ENCODE measurements at places on chromosomes 13 and 19. TPM values are rescaled to one million over a fixed set of nuclear protein-coding genes. Genes with fewer than 3 reads are reported as not detected.

DNA sequence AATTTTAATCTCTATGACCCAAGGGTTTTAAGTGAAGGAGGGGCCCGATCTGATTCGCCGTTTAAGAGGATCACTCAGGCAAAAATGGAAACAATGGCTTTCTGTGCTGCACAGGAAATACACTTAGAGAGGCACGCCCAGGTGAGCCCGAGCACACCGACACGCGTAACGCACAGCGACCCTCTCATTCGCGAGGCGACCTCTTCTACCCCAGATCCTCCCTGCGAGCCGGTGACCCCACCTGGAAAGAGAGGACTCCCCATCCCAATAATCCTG lies 216 bp downstream of the SH2D3A start:
- DNase-seq: no peak

- no peak for DNase-seq
These were observed 24.3 kb downstream of the TMTC4 start for GRCh38 chr13:100650326-100650725.

Gene SIGLEC8
- not detected for total RNA-seq

Gene NDUFB7
- total RNA-seq: 108 TPM

Gene TGFBR3L
- 3.6 TPM for total RNA-seq

Gene IGFL2
- not detected for total RNA-seq

Gene ASPDH
- total RNA-seq: not detected

Gene LRP3
- total RNA-seq: 0.14 TPM

GRCh38 chr19:9847087-9847671 lies 12.1 kb downstream of the PIN1 start:
- DNase-seq: peak; percentile 49

DNA sequence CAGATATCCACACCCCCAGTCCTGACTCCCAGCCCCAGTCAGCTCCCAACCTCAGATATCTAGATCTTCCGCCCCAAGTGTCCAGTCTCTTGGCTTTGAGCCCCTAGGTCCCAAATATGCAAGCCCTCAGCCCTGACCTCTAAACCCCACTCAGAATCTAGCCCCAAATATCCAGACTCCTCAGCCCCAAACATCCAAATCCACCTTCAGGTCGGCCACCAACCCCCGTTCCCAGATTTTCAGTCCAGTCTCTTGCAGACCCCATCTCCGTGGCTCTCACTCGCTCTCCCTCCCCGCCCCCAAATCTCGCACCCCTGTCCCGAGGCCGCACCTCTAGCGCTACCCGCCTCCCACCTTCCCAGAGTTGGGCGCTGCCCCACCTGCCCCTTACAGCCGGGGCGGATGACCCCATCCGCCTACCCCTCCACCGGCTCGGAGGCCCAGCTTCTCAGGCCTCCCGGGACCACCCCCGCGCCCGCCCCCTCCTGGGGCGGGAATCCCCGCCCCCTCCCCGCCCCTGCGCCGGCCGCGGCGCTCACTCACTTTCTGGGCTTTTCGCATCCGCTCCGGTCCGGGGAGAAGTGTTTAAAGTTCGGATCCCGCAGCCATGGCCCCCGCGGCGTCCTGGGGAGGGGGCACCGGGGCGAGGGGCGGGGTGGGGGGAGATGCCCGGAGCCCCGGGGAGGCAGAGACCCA lies 604 bp downstream of the ERFL start:
- DNase-seq: no peak

Gene RASAL3
- 168 TPM for total RNA-seq

- DNase-seq: no peak
These were observed 28.8 kb upstream of the LRCH1 start for GRCh38 chr13:46523972-46524752.

DNA sequence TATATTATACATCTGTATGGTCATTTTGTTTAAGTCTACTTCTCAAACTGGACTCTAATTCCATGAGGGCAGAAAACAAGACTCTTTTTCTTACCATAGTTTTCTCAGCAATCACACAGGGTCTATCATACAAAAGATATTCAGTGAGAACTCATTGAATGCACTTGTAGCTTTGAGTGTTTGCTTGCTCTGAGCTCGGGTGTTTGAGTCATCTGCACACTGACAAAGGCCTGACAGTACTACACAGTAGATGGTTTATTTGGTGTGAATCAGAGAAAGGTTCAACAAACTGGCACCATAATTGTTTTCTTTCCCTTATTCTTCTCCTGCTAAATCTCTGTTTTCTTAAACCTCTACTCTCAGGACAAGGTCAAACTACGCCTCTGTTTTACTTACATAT lies 586.4 kb downstream of the LMO7 start:
- DNase-seq: no peak

DNA sequence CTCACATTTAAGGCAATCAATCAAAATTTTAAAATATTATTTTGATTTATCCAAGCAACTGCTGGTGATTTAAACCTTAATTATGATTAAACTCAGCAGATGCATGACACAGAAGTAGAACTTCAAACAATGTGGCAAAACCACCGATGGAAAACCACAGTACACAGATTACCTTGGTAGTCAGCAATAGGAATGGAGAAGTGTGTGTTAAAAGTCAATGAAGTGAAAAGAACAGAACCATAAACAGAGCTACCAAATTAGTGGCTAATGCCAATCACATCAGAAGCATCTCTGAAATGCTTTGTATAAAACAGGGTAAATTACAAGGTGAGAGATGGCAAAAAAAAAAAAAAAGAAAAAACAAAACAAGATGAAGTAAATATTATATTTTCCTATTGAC lies 31.2 kb downstream of the KATNAL1 start:
- no peak for DNase-seq

Measured in activated naive CD8-positive, alpha-beta T cell treated with anti-CD3 and anti-CD28 coated beads, Interleukin-2, amount 10 ng/mL, durations not matched to agents 7 days and 5 days (primary cell).